ENCODE measurements at places on chromosomes 16 and 17. TPM values are rescaled to one million over a fixed set of nuclear protein-coding genes. Genes with fewer than 3 reads are reported as not detected.

CDH3 gene
- 47.6 TPM for total RNA-seq

HBA2 gene
- 283 TPM for total RNA-seq

DNA sequence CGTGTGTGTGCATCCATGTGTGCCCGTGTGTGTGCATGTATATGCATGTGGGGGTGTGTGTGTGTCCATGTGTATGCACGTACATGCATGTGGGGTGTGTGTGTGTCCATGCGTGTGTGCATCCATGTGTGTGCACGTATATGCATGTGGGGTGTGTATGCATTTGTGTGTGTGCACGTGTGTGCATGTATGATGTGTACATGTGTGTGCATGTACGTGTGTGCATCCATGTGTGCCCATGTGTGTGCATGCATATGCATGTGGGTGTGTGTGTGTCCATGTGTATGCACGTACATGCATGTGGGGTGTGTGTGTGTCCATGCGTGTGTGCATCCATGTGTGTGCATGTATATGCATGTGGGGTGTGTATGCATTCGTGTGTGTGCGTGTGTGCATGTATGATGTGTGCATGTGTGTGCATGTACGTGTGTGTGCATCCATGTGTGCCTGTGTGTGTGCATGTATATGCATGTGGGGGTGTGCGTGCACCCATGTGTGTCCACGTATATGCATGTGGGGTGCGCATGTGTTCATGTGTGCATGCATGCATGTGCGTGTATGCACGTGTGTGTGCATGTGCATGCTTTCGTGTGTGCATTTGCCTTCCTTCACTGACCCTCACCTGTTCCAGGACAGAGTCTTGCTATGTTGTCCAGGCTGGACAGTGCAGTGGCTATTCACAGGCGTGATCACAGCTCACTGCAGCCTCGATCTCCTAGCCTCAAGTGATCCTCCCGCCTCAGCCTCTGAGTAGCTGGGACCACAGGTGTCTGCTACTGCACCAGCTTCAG, 129.6 kb upstream of the TNRC6C start:
- peak; percentile 33 for DNase-seq
- H3K27ac ChIP-seq: no peak overlapping the region
- H3K4me3 ChIP-seq: no peak overlapping the region
- H3K36me3 ChIP-seq: no peaks in the 10 kb centered on the region
- no peaks in the 10 kb centered on the region for H3K27me3 ChIP-seq

GRCh38 chr16:30949650-30950515, 1.0 kb downstream of the ORAI3 start:
- H3K27me3 ChIP-seq: no peaks in the 10 kb centered on the region
- peak overlapping the region; percentile 99 for H3K27ac ChIP-seq
- peak overlapping the region; percentile 93 for H3K4me3 ChIP-seq
- peak; percentile 89 for DNase-seq

DNA sequence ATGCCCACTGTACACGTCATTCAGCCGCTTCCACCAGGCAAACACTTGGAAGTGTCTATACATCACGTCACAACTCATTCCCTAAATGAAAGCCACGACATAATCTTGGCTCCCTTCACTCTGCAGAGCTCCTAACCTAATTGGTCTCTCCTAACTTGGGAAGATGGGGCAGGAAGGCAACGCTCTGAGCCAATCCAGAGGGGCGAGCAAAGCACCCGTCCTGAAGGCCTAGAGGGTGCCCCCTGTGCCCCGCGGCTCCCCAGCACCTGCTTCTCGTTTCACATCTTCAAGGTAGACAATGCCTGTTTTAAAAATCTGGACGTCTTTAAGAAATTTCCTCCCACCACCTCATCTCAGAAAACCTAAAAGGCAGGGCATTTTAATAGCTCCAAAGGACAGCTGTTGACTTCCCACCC, 1.0 kb downstream of the CSNK2A2 start:
- H3K27me3 ChIP-seq: no peaks in the 10 kb centered on the region
- H3K4me1 ChIP-seq: peaks cover 61% of the 10 kb centered on the region
- DNase-seq: no peak
- H3K4me3 ChIP-seq: peak overlapping the region; percentile 67
- no peak overlapping the region for H3K27ac ChIP-seq

- no peaks in the 10 kb centered on the region for H3K36me3 ChIP-seq
- no peak overlapping the region for H3K4me3 ChIP-seq
- H3K27me3 ChIP-seq: peaks cover 16% of the 10 kb centered on the region
- no peaks in the 10 kb centered on the region for H3K4me1 ChIP-seq
These were observed 42.4 kb upstream of the LHX1 start for GRCh38 chr17:36894925-36895324.

DNA sequence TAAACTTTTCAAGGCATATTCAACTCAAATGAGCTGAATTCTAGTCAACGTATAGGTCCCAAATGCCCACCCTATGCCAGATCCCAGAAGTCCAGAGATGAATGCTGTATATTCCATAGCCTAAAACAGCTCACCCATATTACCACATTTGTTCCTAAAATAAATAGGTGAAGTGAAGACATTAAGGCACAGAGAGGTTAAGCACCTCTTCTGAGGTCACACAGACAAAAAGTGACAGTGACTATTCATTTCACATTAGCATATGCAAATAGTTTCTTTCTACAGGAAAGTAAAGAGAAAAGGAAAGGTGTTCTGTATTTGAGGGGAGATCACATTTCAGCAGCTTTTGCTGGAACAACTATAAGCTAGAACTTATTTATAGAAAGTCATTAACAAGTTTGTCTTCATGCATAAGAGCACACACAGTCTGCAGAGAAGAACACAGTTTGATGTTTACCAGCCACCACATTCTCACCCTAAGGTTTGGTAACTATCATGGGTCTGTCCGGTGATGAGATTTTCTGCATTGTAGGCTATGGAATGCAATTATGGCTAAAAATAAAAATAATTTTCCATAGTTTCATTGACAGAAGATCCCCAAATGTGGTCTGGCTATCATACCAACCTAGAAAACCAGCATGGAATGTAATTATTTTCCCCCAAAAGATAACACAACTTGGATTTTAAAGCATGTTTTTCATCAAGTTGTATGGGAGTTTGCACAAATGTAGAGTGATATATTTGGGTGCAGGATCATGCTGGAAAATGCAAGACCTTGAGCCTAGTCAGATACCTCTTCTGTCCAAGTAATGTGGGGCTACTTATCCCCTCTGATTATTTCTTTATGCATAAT, 402.1 kb downstream of the UTP18 start:
- no peaks in the 10 kb centered on the region for H3K36me3 ChIP-seq

DNA sequence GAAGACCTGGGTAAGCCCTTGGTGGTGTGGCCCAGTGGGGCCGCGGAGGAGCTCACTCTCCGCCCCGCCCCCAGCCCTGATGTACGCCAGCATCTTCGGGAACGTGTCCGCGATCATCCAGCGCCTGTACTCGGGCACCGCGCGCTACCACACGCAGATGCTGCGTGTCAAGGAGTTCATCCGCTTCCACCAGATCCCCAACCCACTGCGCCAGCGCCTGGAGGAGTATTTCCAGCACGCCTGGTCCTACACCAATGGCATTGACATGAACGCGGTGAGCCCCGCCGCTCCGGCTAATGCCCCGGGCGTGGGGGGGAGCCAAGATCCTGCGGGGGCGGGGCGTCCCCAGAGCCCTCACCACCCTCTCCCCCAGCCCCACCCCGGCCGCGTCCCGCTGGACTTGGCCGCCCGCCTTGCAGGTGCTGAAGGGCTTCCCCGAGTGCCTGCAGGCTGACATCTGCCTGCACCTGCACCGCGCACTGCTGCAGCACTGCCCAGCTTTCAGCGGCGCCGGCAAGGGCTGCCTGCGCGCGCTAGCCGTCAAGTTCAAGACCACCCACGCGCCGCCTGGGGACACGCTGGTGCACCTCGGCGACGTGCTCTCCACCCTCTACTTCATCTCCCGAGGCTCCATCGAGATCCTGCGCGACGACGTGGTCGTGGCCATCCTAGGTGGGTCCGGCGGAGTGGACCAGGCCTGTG, 12.1 kb upstream of the DCAF7 start:
- H3K27ac ChIP-seq: no peak overlapping the region
- no peaks in the 10 kb centered on the region for H3K27me3 ChIP-seq
- H3K4me3 ChIP-seq: peak overlapping the region; percentile 13
- H3K4me1 ChIP-seq: peaks cover 12% of the 10 kb centered on the region
- no peak for DNase-seq

DNA sequence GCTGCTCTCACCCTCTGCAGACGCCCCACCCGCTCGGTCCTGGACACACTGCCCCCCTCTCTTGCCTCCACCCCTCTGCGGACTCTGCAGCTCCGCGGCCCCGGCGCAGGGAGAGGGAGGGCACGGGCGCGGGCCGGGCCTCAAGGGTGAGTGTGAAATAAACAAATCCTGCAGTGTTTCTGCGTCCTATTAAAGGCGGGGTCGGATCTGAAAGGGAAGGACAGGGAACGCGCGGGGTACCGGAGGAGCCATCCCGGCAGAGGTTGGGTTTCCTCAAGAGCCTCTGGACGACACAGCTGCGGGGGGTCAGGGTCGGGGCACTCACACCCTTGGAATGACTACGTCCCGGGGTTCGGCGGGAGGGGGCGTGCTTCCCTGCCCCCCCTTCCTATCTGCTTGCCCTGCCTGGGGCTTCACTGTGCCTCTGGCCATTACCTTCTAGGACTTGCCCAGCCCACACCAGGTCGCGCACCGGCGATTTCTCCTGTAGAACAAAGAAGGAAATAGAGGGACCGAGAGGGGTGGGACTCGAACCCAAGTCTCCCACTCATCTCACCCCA, 466 bp upstream of the HSF4 start:
- H3K4me3 ChIP-seq: peak overlapping the region; percentile 36
- no peaks in the 10 kb centered on the region for H3K36me3 ChIP-seq
- H3K27me3 ChIP-seq: peaks cover 68% of the 10 kb centered on the region
- H3K27ac ChIP-seq: no peak overlapping the region
- peak; percentile 78 for DNase-seq

- no peaks in the 10 kb centered on the region for H3K4me1 ChIP-seq
- no peak overlapping the region for H3K4me3 ChIP-seq
- DNase-seq: no peak
- H3K27ac ChIP-seq: no peak overlapping the region
- H3K27me3 ChIP-seq: no peaks in the 10 kb centered on the region
These were observed 500.8 kb downstream of the MAF start for GRCh38 chr16:79099716-79100115.

DNA sequence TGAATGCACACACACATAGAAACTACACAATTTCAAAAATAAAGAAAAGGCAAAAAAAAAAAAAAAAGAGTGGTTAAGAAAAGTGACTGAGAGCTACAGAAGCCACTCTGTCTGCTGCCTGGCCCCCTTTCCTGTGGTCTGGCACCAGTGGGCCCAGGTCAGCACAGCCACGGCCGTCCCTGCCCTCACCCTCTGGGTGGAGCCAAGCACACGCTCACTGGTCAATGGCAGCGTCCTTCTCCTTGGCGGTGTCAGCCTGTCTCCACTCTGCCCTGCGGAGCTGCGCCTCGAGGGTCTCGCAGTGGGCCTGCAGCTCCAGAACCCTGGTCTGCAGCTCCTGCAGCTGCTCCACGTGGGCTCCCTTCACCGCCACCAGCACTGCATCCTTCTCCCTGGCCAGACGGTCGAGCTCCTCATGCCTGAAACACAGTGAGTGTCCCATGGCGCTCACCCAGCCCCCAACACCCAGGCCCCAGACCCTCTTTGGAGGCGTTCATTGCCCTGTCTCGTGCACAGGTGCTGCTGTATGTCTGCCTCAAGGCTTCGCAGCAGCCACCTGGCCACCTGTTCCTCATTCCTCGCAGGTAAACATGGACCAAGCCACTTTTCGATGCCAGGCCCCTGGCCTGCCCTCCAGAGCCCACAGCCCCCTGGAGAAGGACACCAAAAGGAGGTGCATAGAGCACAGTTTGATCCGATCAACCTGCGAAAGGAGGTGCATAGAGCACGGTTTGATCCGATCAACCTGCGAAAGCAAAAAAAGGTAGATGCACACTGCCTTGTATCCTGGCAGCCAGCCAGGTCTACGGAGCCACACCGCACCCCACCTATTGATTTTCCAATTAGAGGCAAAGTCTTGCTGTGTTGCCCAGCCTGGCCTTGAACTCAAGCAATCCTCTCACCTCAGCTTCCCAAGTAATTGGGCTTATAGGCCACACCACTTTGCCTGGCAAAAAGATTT, 24.4 kb downstream of the CCDC57 start:
- H3K36me3 ChIP-seq: peaks cover 18% of the 10 kb centered on the region
- H3K27ac ChIP-seq: no peak overlapping the region
- no peak for DNase-seq
- no peaks in the 10 kb centered on the region for H3K4me1 ChIP-seq
- H3K27me3 ChIP-seq: no peaks in the 10 kb centered on the region

DNA sequence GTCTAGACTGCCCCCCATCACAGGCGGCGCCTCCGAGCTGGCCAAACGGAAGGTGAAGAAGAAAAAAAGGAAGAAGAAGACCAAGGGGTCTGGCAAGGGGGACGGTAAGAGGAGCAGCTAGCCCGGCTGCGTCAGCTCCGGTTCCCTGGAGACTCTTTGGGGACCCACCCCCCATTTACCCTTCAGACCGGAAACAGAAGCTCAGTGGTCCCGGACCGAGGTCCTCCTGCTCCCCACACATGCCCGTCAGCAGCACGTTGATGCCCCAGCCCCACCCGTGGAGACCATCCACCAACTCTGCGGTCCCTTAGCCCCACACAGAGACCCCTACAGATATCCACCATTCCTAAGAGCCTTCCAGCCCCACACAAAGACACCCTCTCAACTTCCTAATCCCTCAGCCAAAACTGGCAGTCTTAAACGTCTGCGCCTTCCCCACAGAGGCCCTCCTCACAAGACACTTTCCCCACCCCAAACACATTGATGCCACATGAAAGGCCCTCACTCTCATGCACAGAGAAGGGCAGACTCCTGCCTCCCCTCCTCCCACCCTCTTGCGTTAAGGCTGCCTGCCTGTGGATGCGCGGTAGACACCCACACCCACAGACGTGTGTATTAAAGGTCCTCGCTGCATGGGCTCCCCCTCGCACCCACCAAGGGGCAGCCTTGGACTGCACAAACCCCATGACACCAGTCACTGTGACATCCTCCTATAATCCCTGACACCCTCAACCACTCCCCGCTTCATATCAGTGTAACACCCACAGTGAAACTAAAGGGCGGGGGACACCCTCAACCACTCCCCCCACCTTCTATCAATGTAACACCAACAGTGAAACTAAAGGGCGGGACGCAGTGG, 58.2 kb upstream of the RPH3AL start:
- peak; percentile 80 for DNase-seq
- no peaks in the 10 kb centered on the region for H3K27me3 ChIP-seq
- peak overlapping the region; percentile 88 for H3K27ac ChIP-seq

DNA sequence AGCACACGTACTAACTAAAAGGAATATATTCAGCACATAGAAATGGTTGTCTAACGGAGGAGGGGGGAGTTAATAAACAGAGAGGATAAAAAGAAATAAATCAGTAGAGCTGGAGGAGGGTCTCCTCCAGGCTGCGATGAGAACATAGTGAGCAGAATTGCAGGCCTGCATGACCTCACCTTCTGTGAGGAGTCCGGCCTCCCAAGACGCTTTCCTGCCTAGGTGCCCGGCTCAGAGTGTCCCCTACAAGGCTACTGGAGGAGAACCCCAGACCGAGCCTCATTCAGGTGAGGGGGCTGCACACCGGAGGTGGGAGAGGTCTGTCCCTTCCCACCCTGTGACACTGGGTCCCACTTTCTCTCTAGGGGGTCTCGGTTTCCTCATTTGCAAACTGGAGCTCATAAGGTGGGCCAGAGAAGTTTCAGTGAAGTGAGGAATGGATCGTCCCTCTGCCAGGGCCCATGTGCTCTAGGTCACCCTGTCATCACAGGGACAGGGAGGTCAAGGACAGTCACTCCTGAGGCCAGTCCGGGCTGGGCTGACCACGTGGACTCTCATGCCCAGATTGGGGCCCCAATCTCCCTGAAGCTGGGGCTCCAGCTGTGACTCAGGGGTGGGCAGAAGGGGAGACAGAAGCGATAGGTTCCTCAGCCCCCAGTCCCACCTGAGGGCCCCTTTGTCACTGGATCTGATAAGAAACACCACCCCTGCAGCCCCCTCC, 3.3 kb upstream of the HBM start:
- H3K27me3 ChIP-seq: peaks cover 43% of the 10 kb centered on the region
- peaks cover 19% of the 10 kb centered on the region for H3K4me1 ChIP-seq
- no peaks in the 10 kb centered on the region for H3K36me3 ChIP-seq
- H3K4me3 ChIP-seq: no peak overlapping the region

All from spleen (tissue), 13 donors.